ENCODE measurements at places on chromosomes 5 and 9.
A peak's percentile ranks its signal among the peaks of the same experiment; 100 is the strongest.

GRCh38 chr5:32780508-32780919 lies 69.4 kb downstream of the NPR3 start:
- DNase-seq = peak; percentile 70

- peak; percentile 76 for DNase-seq
Observed at GRCh38 chr9:109013679-109014607, 644 bp upstream of the CTNNAL1 start.

DNA sequence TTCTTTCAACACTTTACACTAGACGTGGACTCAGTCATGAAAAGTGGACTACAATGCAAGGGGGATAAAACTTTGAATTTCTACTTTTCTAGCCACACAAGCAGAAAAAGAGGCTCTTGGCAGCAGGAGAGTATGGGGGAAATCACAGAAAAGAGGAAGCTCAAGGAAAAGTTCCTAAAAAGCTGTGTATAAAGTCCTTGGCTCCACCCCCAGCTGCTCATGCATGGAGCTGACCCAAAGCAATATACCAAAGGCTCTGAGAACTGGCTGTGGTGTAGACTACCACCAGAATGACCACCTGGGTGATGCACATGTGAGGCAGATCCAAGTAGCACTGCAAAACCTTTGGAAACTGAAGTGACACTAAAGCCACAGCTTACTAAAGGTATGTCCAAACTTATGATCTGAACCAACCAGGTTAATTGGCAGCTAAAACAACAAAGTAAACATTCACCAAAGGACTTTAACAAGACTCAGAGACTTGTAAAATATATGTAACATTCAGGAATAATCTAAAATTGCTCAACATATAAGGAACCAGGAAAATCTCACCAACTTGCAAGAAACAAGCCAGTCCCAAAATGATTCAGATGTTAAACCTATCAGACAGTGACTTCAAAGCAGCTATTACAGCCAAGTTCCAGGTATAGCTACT lies 55.5 kb upstream of the RASGRF2 start:
- no peak for DNase-seq

- DNase-seq = no peak
Observed at GRCh38 chr9:99425923-99426842, 204.1 kb downstream of the SEC61B start.

GRCh38 chr5:176508603-176509002 lies 28.6 kb downstream of the RNF44 start:
- DNase-seq = no peak

GRCh38 chr9:111158363-111158762 lies 120.1 kb upstream of the LPAR1 start:
- no peak for DNase-seq

GRCh38 chr5:78549043-78549442 lies 99.5 kb downstream of the LHFPL2 start:
- DNase-seq = no peak

- DNase-seq = peak; percentile 89
Observed at GRCh38 chr9:128917151-128917849, 3.5 kb upstream of the PHYHD1 start.

- DNase-seq = no peak
Observed at GRCh38 chr5:128234928-128235641, 151.5 kb downstream of the SLC12A2 start.

DNA sequence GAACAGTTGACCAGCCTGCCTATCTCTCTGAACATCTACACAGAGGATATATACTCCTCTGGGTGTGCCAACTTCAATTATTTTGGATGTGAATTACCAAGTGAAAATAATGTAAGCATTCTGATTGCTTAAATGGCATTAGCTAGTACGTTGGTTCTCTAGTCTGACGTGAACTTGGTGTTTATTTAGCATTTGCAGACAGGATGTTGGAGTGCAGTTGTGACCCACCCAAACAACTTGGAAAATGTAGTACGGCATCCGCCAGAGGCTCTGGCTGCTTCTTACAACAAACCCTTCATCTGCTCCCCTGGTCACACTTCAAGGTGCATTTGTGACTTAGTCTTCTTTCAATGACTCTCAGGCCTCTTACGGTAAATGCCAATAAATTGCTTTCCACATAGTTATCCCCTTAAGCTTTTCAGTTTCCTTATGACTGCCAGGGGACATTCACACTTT lies 616.6 kb downstream of the PDE4D start:
- no peak for DNase-seq

GRCh38 chr9:136142414-136142796 lies 23.7 kb upstream of the TMEM250 start:
- DNase-seq = no peak

DNA sequence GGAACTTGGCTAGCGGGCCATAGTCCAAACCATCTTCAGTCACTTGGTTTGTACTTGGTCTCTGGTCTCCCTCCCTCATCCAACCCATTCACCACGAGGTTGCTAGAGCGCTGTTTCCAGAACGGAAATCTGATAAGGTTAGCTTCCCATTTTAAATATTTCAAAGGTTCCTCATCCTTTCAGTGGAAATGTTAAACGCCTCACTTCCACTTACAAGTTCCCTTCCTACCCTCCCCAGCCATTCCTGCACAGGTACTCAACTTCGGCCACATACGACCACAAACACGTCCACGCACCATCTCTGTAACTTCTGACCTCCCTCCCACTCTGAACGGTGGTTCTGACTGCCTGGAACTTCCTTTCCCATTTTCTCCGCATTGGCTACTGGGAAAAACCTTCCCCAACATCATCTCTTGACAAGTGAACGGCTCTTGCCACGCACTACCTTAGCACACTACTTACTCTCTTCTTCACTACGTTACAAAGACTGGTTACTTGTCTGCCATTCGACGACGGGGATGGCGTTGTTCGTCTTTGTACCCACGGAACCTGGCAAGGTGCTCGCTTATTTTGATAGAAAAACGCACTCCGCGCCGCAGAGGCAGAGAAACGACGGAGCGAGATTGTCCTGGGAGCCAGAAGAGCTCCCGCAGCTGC lies 629 bp downstream of the CCNH start:
- no peak for DNase-seq

GRCh38 chr9:87685871-87686519 lies 39.9 kb upstream of the CTSL start:
- DNase-seq = peak; percentile 61

DNA sequence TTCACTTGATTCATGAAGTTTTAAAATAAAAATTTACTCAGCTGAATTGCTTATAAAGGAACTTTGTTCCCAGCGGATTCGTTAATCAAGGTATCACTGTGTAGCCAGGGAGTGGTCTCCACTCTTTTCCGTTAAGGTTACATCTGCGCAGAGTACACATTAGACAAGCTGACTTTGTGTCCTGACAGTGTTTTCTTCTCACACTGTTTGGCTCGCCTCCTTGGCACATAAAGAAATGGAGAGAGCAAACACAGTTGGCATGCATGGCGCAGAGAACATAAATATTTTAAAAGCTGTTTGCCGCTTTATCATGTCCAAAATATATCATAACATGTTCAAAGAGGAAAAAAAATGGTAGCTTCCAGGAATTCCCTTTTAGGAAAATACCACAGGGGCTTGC lies 153.2 kb downstream of the EDIL3 start:
- DNase-seq = no peak

GRCh38 chr5:78472469-78473106 lies 112.2 kb downstream of the SCAMP1 start:
- DNase-seq = no peak

DNA sequence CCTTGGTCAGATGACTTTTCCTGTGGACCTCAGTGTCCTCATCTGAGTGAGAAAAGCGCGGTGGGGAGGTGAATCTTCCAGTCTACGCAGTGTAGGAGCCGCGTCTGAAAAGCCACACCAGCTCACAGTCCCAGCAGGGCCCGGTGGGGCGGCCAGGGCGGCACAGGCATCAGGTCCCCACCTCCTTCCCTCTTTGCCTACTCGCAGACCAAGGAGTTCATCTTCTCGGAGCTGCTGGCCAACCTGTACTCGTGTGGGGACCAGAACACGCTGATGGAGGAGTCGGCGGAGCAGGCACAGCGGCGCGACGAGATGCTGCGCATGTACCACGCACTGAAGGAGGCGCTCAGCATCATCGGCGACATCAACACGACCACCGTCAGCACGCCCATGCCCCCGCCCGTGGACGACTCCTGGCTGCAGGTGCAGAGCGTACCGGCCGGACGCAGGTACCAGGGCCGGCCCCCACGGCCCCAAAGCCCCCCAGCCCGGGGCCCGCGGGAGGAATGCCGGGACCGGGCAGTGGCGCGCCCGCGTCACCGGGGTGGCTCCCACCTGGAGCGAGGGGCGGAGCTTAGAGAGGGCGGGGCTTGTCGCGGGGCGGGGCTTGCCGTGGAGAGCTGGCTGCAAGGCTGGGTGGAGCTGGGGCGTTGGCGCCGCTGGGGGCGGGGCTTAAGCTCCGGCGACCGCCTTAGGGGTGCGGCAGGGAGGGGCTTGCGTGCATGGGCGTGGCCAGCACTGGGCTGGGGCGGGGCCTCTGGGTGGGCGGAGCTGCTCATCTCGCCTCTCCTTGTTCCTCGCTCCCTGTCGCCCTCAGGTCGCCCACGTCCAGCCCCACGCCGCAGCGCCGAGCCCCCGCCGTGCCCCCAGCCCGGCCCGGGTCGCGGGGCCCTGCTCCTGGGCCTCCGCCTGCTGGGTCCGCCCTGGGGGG lies 25.6 kb downstream of the GOLGA2 start:
- peak; percentile 31 for DNase-seq

DNA sequence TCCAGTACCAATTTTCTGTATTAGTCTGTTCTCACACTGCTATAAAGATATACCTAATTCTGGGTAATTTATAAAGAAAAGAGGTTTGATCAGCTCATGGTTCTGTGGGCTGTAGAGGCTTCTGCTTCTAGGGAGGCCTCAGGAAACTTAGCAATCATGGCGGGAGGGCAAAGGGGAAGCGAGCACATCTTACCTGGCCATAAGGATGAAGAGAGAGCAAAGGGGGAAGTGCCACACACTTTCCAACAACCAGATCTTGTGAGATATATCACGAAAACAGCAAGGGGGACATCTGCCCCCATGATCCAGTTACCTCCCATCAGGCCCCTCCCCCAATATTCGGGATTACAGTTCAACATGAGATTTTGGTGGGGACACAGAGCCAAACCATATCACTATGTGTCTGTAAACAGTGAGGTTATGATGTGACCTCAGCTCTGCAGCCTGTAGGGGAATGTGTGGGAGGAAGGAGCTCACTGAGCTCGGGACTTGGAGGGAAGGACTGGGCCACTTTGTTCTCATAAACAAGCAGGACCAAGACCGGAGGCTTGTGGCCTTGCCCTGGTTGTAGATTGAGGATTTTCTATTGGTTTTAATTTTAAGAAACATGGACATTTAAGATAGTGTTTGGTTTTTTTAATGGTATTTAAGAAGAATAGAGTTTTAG lies 85.2 kb downstream of the EHMT1 start:
- no peak for DNase-seq

- DNase-seq = no peak
Observed at GRCh38 chr5:17992291-17992690, 358.0 kb downstream of the TAF11L14 start.

GRCh38 chr9:36934478-36935065 lies 99.5 kb downstream of the PAX5 start:
- DNase-seq = no peak

DNA sequence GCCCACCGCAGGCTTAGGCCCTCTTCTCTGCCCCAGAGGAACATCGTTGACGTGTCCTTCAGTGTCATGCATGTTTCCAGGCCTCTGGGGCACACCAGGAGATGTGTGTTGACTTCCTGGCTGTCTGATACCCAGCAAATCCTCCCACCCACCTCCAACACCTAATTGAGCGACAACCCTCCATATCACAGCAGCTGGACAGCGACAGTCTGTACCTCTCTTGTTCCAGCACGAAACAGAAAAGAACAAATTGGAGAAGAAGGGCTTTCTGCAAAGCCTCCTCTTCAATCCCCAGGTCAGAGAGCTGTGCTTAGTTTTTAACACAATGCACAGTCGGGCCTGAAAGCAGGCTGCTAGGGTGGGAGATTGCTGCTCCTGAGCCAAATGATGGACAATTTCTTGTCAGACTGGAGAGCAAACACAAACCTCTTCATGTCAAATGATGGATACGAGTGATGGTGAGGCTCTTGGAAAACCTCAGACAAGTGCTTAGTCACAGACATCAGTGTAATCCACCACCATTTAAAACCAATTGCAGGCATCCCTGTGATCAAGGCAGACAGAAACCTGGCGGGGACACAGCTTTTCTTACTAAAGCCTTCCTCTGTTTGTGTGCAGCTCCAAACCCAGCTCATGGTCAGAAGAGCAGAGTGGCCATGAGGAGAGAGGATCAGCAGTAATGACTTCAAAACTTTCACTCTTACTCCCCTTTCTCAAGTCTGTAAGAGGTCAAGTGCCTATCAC lies 110.6 kb downstream of the EBF1 start:
- DNase-seq = no peak

DNA sequence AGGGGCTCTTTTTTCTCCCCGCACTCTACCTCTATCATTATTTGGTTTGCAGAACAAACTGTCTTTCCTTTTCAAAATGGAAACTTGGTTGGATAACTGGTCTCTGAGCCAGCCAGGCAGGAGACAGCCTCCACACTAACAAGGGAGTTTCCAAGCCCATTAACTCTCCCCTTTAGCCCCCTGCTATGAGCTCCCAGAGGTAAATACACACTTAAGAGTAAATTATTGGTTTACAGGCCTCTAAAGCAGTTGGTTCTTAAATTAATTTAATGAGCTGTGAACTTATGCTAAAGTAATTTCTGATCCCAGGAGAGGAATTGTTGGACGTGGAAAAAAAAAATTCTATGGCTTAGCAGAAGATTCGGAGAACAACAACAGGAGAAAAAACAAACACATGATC lies 30.3 kb downstream of the EPB41L4A start:
- no peak for DNase-seq

GRCh38 chr5:179679014-179679674 lies 1.7 kb downstream of the CBY3 start:
- DNase-seq = peak; percentile 40

All from ascending aorta (tissue), 2 donors.